Vein endothelial cell (primary cell): ENCODE measurements at places on chromosomes 12 and 14. TPM values are rescaled to one million over a fixed set of nuclear protein-coding genes. Genes with fewer than 3 reads are reported as not detected.

Gene USP44
- total RNA-seq, result 0.96 and 2.0 TPM in 2 replicates

Gene CD163
- not detected in 2 replicates for total RNA-seq

Gene EIF2S1
- total RNA-seq, result 184 and 191 TPM in 2 replicates

Gene ASCL1
- not detected in 2 replicates for total RNA-seq

Gene RIPK3
- 4.2 and 4.9 TPM in 2 replicates for total RNA-seq

Gene ANKRD9
- total RNA-seq, result 14.5 and 16.3 TPM in 2 replicates

Gene CMTM5
- not detected in 2 replicates for total RNA-seq

Gene ASIC1
- total RNA-seq, result under 0.01 TPM in 1 of 2 replicates, not detected in the other

Gene CMKLR1
- under 0.01 and 0.10 TPM in 2 replicates for total RNA-seq

Gene CD163L1
- total RNA-seq, result 4.4 and 15.0 TPM in 2 replicates

Gene TAS2R50
- 4.5 and 4.6 TPM in 2 replicates for total RNA-seq

Gene OR6C4
- not detected in 2 replicates for total RNA-seq

Gene LMO3
- total RNA-seq, result under 0.01 TPM in 1 of 2 replicates, not detected in the other

Gene RERG
- not detected in 2 replicates for total RNA-seq

Gene RNFT2
- 1.3 and 2.7 TPM in 2 replicates for total RNA-seq

Gene ANKS1B
- total RNA-seq, result 0.48 and 0.65 TPM in 2 replicates

Gene ASCL4
- total RNA-seq, result not detected in 2 replicates

Gene TPH2
- not detected in 2 replicates for total RNA-seq

Gene TGM1
- 0.98 and 1.8 TPM in 2 replicates for total RNA-seq

Gene NANOG
- total RNA-seq, result not detected in 2 replicates

Gene KRT72
- total RNA-seq, result not detected in 2 replicates

Gene TSHR
- total RNA-seq, result not detected in 2 replicates

Gene HIP1R
- total RNA-seq, result 131 and 137 TPM in 2 replicates

Gene NINJ2
- 0.38 and 1.6 TPM in 2 replicates for total RNA-seq
